ENCODE measurements at places on chromosomes 13 and 19.

DNA sequence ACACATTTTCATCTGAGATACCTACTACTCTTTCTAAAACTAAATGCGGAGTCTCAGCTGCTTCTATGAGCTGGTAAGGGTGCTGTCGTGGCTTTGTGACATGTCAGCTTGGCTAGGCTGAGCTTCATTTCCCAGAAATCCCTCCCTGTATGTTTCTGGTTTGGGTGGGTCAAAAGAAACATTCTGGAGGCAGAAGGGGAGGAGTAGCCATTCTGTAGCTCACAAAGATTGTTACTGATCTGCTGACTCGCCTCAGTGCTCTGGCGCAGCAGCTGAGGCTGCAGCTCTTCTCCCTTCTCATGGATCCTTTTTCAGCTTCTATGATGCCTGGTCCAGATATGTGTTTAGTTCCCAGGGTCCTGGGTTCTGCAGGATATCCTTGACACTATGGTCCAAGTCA is 114.7 kb downstream of the RAP2A start:
- no peak for DNase-seq

GRCh38 chr19:11196406-11197287 is 698 bp downstream of the KANK2 start:
- DNase-seq, result no peak

GRCh38 chr19:35123573-35123972 is 8.0 kb downstream of the FXYD3 start:
- no peak for DNase-seq

- no peak for DNase-seq
These were observed 16.4 kb downstream of the MAB21L1 start for GRCh38 chr13:35460061-35460460.

- DNase-seq, result no peak
These were observed 89.8 kb downstream of the KDM4B start for GRCh38 chr19:5058521-5059212.

DNA sequence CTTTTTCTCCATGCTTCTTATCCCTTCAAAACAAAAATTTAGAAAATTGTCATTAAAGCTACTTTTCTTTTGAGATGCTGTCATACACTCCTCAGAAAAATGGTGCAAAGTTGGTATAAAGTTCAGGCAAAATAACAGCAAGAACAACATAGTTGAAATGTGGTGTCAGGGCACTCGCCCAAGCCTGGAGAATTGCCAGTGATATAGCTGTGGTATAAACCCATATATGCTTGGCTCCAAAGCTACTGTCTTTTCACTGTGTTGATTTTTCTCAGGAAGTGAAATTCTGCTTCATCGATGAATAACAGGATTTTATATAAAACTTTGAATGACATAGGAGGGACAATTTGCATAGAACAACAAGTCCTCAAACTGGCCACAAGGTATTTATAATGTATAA is 2532.9 kb downstream of the PCDH9 start:
- no peak for DNase-seq

GRCh38 chr13:21668732-21669275 is 2.1 kb upstream of the FGF9 start:
- no peak for DNase-seq

GRCh38 chr19:39795001-39795400 is 16.3 kb downstream of the LEUTX start:
- DNase-seq, result no peak

GRCh38 chr13:98539666-98540065 is 37.2 kb downstream of the STK24 start:
- DNase-seq, result no peak

DNA sequence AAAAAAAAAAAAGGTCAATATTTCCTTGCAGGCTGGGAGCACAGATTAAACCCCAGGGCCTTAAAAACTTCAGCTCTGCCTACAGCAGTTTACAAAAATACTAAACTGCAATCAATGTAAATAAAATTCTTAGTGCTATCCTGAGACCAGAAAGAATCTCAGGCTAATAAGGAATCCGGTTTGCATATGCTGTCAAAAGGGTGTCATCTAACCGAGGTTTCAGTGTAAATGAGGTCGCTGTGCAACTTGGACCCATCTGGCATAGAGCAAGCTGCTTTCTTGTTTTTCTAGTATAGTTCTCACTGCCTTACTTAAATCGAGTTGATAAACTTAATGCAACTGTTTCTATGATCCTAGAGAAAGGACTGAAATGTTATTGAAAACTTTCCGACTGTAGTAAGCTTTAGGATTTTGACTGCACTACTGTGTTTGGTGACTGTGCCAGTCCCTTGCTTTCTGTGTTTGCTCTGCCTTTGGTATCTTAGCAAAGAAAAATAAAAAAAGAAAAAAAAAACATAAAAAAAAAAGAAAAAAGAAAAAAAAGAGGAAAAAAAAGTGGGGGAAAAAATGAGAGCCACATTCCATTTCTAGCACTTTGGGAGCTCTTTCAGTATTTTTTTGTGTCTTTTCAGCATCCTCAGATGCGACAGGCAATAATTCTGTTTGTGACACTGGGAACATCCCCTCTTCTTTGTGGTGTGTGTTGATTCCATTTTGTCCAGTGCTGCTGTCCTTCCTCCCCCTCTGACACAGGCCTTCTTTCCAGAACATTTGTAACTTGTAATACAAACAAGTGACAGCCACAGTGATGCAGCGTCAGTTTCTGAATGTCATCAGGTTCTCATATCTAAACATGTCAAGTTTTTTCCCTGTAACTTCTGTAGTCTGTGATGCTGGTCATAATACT is 340.5 kb downstream of the ZNF536 start:
- DNase-seq, result no peak

GRCh38 chr19:52034051-52034728 is 6.0 kb upstream of the ZNF614 start:
- no peak for DNase-seq

GRCh38 chr13:76048675-76049375 is 412.7 kb downstream of the LMO7 start:
- DNase-seq, result no peak

Data from NT2/D1 (cell line).